ENCODE measurements at places on chromosomes 7 and 10.

DNA sequence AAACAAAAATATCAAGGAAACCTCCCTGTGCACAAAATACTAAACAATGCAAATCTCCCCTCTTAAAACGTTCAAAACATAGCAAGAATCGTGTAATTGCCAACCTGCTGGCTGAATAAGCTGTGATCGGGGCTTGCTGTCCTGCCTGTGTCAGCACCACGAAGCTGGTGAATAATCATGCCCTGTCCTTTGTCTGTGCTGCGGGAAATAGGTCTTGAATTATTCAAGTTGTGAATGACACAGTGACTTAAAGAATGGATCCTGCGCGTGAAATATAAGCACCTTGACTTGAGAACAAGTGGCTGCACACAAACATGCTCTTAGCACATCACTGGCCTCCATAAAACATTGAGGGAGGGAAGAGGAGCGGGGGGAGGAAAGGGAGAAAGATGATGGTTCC lies 130.2 kb downstream of the OAT start:
- DNase-seq = no peak

GRCh38 chr10:123573236-123574108 lies 92.7 kb upstream of the GPR26 start:
- no peak for DNase-seq

DNA sequence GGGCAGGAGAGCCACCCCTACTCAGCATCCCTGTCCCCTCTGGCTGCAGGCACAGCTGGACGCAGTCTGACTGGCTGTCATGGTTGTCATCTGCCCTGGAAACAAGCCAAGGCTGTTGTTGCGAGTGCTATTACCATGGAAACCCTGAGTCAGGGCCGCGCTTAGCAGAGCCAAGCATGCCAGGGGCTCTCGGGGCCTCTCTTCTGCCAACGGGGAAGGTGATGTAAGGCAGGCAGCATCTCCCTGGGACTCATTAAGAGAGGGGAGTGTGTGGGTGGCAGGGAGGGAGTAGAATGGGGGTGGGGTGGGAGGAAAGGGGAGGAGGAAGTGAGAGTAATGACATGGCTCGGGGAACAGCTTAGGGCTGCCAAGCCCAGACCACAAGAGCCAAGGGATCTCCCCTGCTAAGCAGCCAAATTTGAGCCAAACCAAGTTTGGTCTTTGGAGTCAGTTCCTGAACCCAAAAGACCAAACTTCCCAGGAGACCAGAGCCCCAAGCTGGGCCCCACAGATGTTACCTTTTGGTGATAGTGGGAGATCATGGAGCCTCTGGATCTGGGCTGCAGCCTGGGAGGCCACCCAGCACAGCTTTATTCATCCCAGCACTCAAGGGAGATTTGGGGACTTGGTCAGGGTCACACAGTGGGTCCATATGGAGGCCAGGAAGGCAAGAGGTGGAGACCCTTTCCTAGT lies 67.6 kb downstream of the TMEM130 start:
- DNase-seq = no peak

DNA sequence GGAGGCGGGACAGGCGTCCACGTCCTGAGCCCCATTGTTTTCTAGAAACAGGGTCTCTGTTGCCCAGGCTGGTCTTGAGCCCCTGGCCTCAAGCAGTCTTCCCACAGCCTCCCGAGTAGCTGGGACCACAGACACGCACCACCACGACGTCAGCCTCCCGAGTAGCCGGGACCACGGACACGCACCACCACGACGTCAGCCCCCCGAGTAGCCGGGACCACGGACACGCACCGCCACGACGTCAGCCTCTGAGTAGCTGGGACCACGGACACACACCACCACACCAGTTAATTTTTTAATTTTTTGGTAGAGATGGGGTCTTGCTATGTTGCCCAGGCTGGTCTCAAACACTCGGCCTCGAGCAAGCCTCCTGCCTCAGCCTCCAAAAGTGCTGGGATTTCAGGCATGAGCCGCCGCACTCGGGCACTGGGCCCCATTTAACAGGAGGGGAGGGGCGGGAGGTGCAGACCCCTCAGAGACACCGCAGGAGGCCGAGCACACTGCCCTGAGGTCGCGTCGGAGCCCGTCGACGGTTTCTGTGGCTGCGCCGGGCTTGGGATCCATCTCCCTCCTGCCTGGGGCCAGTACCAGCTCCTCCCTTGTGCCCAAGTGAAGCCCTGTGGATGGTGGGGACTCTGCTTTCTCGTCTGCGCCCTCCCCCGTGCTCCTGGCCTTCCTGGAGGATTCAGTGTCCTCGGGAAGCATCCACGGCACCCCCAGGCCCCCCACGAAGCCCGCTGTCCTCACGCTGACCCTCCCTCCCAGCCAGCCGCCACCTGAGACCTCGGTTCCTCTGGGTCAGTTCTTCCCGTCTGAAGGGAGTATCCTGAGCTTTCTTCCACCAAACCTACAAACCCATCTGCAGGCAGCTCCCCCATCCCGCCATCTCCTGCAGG lies 13.0 kb downstream of the FAM20C start:
- DNase-seq = no peak

GRCh38 chr7:21028186-21028585 lies 241.5 kb upstream of the SP8 start:
- DNase-seq = no peak

DNA sequence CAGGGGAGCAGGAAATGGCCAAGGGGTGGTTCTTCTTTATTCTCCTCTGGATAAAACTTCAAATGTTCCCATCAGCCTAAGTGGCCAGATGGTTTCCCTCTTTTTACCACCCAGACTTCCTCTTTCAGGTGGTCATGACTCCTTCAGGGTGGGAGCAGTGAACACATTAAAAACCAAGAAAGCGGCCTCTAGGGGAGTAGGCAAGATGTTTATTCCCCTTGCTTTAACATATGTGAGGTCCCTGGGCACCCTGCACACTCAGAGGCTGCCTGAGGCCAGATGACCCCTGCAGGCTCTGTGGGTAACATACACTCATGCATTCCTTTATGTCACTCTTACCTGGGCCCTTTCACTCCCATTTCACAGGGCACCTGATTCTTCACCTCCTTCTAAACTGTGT lies 357.4 kb downstream of the ABCA13 start:
- no peak for DNase-seq

DNA sequence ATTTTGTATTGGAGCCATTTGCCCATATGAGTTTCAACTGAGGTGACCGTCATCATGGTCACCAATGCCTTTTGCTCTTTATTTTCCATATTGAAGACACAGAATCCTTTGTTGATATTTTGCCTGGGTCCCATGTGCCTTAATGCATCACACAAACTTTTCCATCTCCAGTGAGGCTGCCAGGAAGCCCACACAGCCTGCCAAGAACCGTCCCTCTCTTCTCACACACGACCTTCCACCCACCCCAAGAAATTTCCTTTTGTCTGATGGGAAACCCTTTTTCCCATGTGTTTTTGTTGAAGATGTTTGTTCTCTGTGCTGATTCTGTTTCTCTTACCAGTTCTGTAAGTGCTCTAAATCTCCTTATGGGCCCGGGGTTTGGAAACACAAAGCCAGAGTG lies 168.9 kb downstream of the CSTF2T start:
- DNase-seq = no peak

DNA sequence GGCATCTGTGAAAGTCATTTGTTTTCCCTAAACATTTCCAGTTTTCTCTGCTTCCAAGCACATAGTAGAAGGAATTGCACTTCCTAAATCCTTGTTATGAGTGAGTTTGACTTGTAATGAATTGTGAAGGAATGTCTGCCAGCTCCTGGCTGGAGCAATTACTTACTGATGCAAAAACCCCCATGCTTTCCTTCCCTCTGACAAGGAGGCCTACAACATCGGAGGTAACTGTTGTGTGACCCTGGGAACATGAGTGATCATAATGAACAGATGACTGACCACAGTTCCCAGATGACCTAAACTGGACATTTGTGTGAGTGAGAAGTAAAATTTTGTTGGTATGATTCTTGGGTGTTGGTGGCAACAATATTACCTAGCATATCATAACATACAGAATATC lies 21.4 kb upstream of the CPVL start:
- no peak for DNase-seq

GRCh38 chr10:60434418-60435046 lies 44.9 kb upstream of the ANK3 start:
- DNase-seq = no peak

- DNase-seq = no peak
These were observed 19.9 kb upstream of the ATOH7 start for GRCh38 chr10:68251625-68252495.

- no peak for DNase-seq
These were observed 259.5 kb upstream of the NPY start for GRCh38 chr7:24024276-24025068.

DNA sequence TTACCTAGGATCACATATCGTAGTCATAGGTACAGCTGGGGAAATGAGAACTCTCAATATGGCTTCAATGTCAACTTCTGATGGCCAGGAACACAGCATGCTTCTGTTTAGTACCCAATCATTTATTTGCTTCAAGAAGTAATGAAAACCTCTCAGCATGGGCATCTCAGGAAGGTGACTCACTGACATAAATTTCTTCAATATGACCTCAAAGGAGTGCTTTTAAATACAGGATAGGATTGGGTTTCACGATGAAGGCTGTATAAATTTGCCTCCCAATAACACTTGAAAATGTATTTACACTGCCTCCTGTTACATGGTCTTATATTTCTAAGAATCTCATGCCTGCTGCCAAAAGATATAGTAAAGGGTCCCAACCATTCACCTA lies 15.1 kb downstream of the ITGA8 start:
- no peak for DNase-seq

- DNase-seq = no peak
These were observed 628 bp downstream of the MPLKIP start for GRCh38 chr7:40133561-40134427.

DNA sequence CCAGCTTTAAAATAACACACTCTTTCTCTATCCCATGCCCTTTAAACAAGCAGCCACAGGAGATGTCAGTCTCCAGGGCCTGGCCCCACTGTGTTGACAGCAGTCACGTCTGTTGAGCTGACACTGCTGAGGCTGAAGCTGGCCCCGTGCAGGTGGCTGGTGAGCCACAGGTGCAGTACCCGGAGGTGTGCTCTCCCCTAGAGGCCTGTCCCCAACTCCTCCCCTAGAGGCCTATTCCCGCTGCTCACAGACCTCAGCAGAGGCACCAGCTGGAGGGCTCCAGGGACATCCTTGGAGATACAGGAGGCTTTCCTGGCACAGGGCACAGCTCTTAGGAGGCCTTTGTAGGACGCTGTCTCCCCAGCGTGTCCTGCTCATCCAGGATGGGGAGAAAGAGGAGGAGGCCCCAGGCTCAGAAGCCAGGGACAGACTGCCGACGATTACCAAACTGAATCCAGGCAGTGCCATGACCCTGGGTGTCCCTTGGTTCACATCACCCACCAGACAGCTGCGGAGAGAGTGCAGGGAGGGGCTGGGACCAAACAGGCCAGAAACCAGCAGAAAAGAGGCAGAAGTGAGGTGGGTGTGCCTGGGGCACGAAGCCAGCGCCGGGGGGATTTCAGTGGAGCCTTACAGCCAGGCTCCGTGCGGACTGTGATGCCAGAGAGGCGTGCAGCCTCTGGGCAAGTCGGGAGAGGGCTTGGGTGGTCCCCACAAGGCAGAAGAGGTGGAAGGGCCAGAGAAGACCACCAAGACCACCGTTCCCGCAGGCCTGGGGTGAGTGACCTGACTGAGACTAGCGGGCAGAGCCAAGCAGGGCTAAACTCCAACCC lies 18.5 kb upstream of the TTYH3 start:
- DNase-seq = no peak

DNA sequence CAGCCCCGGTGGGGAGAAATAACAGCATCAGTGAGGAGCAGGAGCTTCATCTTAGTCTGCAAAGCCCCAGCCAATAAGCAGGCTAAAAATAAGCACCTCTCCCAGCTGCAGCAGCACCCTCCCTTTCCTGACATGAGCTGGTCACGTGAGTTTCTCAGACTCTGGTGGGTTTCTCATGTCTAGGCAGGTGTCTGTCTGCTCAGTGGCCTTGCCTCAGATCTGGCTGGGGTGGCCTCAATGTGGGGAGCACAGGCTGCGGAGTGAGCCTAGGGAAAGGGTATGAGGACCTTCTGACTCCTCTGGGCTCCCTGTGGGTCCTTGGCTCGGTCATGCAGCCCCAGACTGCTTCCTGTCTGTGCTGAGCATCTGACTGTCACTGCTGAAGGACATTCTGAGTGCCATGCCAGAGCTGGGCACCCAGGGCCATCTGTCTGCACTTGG lies 81.6 kb upstream of the LRRC4 start:
- no peak for DNase-seq

DNA sequence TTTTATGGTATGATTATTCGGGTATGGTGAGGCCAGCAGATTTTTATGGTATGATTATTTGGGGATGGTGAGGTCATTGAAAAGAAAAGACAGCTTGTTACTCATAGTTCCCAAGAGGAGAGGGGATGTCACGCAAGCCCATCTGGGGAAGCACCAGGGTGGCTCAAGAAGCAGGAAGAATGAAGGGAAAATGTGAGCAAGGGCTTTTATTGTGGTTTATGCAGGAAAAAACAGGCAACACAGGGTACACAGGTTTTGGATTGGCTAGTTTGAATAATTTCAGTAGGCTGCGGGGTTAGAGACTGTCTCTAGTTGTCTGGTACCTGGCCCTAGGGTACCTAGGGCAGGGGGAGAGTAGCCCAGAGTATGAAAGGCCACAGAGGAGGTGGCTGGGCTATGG lies 26.8 kb upstream of the DGKI start:
- no peak for DNase-seq

GRCh38 chr10:86210416-86210815 lies 156.2 kb downstream of the GRID1 start:
- DNase-seq = no peak

- DNase-seq = no peak
These were observed 15.3 kb downstream of the NKX2-3 start for GRCh38 chr10:99548041-99548530.

GRCh38 chr7:5210751-5211338 lies 20.8 kb downstream of the WIPI2 start:
- no peak for DNase-seq

GRCh38 chr7:150449206-150449952 lies 1.1 kb upstream of the GIMAP8 start:
- DNase-seq = no peak

DNA sequence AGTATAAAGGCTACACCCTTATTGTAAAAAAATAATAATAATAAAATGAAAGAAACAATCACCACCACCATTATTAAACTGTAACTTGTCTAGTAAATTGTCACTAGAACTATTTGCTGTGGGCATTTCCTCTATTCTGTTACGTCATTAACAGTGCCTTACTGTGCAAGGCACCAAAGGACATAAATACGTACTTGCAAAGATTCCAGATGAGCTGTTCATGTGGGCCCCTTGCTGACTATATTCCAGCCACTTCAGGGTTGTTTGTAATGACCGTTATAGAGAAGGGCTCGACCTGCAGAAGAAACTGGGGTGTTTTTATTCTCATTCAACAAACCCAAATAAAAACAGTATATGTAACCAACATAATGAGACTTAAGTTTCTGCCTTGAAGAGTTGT lies 60.4 kb downstream of the KLRG2 start:
- DNase-seq = no peak

GRCh38 chr10:112082120-112082519 lies 101.4 kb downstream of the GPAM start:
- no peak for DNase-seq

GRCh38 chr7:47292832-47293309 lies 289.0 kb downstream of the TNS3 start:
- no peak for DNase-seq

Data from stimulated activated CD4-positive, alpha-beta T cell treated with anti-CD3 and anti-CD28 coated beads, TNF-alpha, amount 100 ng/mL, for 1 hour (primary cell).